Stomach (tissue), 19 donors: ENCODE measurements at places on chromosomes 3 and 15. TPM values are rescaled to one million over a fixed set of nuclear protein-coding genes. Genes with fewer than 3 reads are reported as not detected.

TGM5 gene
- polyA plus RNA-seq = not detected

CAMK2N2 gene
- polyA plus RNA-seq = 0.58 TPM

DNA sequence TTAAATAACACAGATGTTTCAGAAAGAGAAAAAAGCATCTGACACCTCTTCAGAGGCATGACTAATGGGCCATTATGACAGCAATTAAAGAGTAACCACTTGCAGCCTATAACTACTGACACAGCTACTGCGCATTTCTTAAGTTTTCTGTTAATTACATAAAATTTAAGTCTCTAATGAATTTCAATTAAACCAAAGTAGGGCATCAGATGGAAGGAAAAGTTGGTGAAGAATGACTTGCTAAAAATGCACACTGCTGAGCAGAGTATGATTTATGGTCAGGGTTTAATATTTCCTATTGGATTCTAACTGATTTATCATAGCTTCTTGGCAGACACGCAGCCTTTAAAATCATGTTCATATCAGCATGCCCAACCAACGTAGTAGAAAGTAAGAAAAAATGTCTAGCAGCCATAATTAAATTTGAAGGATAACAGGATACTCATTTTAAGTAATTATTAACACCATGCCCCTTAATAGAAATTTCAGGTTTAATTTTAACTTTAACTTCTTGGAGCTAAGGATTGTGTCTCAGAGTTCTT lies 140.0 kb downstream of the CBLB start:
- H3K4me3 ChIP-seq = no peak overlapping the region
- no peaks in the 10 kb centered on the region for H3K27me3 ChIP-seq
- H3K4me1 ChIP-seq = no peaks in the 10 kb centered on the region

GRCh38 chr15:73952913-73953750 lies 26.9 kb downstream of the LOXL1 start:
- peaks cover 21% of the 10 kb centered on the region for H3K36me3 ChIP-seq
- no peak for DNase-seq
- peaks cover 51% of the 10 kb centered on the region for H3K4me1 ChIP-seq
- no peak overlapping the region for H3K4me3 ChIP-seq
- no peaks in the 10 kb centered on the region for H3K27me3 ChIP-seq

P2RY12 gene
- 0.50 TPM for polyA plus RNA-seq

DNA sequence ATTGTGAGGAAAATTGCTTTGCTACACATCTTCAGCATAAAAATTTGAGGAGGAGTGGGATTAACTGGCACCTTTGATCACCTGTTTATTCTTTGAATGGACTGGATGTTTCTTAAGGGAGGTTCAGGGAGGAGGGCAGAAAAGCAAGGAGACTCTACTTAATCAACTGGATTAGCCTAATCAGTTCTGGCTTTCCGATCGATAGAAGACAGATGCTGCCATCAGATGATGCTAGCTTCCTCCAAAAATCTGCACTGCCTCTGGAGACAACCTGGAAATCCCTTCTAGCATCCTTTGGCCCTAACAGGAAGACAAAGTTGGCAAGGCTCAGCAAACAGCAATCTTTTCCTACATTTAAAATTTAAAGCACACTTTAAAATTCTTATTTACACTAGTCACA lies 197.8 kb downstream of the EBLN2 start:
- H3K4me3 ChIP-seq = no peak overlapping the region
- H3K4me1 ChIP-seq = peaks cover 6% of the 10 kb centered on the region
- no peaks in the 10 kb centered on the region for H3K27me3 ChIP-seq
- no peak overlapping the region for H3K27ac ChIP-seq

- no peak for DNase-seq
- no peaks in the 10 kb centered on the region for H3K36me3 ChIP-seq
- no peak overlapping the region for H3K27ac ChIP-seq
- no peaks in the 10 kb centered on the region for H3K27me3 ChIP-seq
Measured at GRCh38 chr15:35874260-35874905, 328.4 kb upstream of the DPH6 start.

SNTN gene
- not detected for polyA plus RNA-seq

GRCh38 chr3:74613060-74613459 lies 1.4 kb downstream of the CNTN3 start:
- H3K4me1 ChIP-seq = peaks cover 4% of the 10 kb centered on the region
- H3K27me3 ChIP-seq = peaks cover 13% of the 10 kb centered on the region
- no peak overlapping the region for H3K27ac ChIP-seq
- no peak for DNase-seq
- H3K4me3 ChIP-seq = peak overlapping the region; percentile 55

DNA sequence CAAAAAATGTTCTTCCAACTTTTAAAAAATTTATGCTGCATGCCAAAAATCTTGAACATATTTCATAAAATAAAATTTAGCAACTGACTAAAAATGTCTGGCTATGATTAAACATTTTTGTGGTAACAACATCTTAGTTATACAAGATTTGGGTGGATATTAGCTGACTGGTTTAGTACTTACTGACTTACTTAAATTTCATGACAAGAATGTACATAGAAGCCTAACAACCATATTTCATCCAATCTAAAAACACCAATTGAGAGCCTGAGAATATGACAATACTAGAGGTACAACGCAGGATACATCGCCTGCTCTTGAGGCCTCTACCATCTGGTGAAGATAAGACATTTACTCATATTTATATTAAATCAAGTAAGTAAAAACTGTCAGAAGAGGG lies 34.6 kb downstream of the GNB4 start:
- H3K4me1 ChIP-seq = no peaks in the 10 kb centered on the region
- H3K27me3 ChIP-seq = no peaks in the 10 kb centered on the region
- DNase-seq = no peak
- peaks cover 27% of the 10 kb centered on the region for H3K36me3 ChIP-seq
- H3K27ac ChIP-seq = no peak overlapping the region

DNA sequence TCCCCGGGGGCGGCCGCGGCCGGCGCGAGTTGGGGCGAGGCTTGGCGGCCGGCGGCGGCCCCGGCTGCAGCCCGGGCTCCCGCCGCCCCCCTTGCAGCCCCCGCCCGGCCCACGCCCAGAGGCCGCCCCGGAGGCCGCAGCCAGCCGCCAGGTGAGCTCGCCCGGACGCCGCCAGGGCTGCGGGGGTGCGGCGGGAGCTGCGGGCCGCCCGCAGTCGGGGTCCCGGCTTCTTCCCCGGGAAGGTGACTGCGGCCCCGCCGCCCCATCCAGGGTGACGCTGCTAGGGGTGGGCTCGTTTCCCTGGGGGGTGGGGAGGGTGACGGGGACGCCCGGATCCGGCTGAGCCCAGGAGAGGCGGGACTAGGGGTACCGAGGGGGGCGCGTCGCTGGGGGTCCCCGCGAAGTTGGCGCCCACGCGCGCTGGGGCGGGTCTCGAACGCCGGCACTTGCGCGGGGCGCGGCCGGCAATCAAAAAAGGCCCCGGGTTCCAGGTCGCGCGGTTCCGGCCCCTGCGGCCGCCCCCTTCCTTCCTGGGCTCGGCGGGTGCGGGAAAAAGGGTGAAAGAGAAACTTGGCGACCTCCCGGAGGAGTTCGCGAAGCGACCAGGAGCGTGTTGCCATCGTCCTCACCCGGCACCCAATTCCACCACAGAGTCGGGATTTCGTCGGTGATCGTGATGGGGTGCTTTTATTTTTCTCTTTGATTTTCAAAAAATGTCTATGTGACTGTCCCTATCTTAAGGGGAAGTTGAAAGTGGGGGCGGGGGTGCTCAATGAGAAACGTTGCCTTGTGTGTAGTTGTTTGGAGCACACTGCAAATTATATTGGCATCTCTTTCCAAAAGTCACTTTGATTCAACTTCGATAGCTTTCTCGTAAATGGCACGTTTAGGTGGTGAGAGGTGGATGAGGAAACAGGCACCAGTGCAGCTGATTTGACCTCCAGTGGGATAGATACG lies 619 bp downstream of the ATXN7 start:
- peaks cover 5% of the 10 kb centered on the region for H3K36me3 ChIP-seq
- H3K4me1 ChIP-seq = peaks cover 7% of the 10 kb centered on the region
- peak; percentile 77 for DNase-seq
- H3K27ac ChIP-seq = peak overlapping the region; percentile 99

B3GALNT1 gene
- 4.8 TPM for polyA plus RNA-seq

- peak overlapping the region; percentile 99 for H3K27ac ChIP-seq
- H3K4me3 ChIP-seq = peak overlapping the region; percentile 2
- DNase-seq = no peak
- peaks cover 66% of the 10 kb centered on the region for H3K4me1 ChIP-seq
- H3K27me3 ChIP-seq = no peaks in the 10 kb centered on the region
Measured at GRCh38 chr15:73629798-73630429, 3.3 kb downstream of the NPTN start.

ZNF717 gene
- 6.9 TPM for polyA plus RNA-seq

DNA sequence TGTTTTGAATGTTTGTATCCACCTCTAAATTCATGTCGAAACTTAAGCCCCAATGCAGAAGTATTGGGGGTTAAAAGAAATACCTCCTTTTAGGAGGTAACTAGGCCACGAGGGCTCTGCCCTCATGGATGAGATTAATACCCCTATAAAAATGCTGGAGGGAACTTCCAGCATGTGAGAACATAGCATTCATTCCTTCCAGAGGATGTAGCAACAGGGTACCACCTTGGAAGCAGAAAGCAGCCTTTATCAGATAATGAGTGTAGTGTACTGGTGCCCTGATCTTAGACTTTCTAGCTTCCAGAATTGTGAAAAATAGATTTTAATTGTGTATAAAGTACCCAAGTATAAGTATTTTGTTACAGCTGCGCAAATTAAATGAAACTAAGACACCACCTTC lies 353.4 kb upstream of the MANF start:
- no peaks in the 10 kb centered on the region for H3K36me3 ChIP-seq
- H3K4me1 ChIP-seq = no peaks in the 10 kb centered on the region
- no peaks in the 10 kb centered on the region for H3K27me3 ChIP-seq
- H3K27ac ChIP-seq = no peak overlapping the region
- DNase-seq = no peak

DNA sequence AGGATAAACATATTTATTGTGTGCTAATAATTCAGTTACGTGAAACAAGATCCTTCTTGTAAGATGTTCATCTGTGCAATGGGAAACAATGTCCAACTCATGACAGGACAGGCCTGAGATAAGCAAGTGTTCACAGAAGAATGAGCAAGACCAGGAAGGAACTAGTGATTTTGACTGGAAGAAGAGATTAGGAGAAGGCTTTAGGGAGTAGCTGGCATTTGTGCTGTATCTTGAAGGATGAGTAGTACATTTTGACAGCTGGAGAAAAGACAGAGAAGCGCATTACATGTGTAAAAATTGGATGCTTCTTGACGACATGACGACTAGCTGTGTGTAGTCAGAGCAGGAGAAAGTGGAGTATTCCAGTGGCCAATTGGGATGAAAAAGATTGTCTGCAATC lies 48.4 kb downstream of the GBE1 start:
- no peaks in the 10 kb centered on the region for H3K36me3 ChIP-seq
- no peaks in the 10 kb centered on the region for H3K4me1 ChIP-seq
- no peak for DNase-seq
- no peaks in the 10 kb centered on the region for H3K27me3 ChIP-seq
- no peak overlapping the region for H3K27ac ChIP-seq

DNA sequence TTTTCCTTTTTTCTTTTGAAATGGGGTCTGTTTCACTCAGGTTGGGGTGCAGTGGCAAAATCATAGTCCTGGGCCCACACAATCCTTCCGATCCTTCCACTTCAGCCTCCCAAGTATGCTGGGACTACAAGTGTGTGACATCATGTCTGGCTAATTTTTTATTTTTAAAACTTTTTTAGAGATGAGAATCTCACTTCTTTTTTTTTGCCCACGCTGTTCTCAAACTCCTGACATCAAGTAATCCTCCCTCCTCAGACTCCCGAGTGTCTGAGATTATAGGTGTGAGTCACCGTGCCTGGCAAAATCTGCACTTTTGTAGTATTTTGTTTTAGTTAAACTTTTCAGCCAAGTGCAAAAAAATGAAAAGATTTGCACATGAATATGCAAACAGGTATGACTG lies 171.0 kb downstream of the FNDC3B start:
- no peaks in the 10 kb centered on the region for H3K36me3 ChIP-seq
- H3K27me3 ChIP-seq = no peaks in the 10 kb centered on the region
- DNase-seq = no peak

- peaks cover 20% of the 10 kb centered on the region for H3K4me1 ChIP-seq
- peak overlapping the region; percentile 39 for H3K4me3 ChIP-seq
- no peaks in the 10 kb centered on the region for H3K27me3 ChIP-seq
Measured at GRCh38 chr15:99100245-99101173, 4.4 kb upstream of the SYNM start.

DNA sequence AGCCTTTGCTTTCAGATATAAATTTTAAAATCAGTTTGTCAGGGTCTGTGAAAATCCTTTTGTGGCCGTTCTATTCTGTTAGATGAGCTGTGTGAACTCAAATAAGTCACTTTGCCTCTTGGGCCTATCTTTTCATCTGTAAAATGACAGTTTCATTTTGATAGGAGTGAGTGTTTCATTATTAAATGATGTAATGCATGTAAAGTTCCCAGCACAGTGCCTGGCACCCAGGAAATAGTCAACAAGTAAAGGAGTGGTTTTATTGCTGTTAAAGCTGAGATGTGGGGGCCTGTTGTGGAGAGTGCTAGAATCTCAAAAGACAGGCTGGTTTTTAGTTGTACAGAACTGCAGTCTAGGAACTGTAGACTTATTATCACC lies 394.5 kb upstream of the CFAP20DC start:
- no peak overlapping the region for H3K27ac ChIP-seq
- no peaks in the 10 kb centered on the region for H3K36me3 ChIP-seq
- no peak for DNase-seq
- H3K27me3 ChIP-seq = no peaks in the 10 kb centered on the region
- no peaks in the 10 kb centered on the region for H3K4me1 ChIP-seq
- H3K4me3 ChIP-seq = no peak overlapping the region

GRCh38 chr3:10006048-10006761 lies 19.6 kb upstream of the EMC3 start:
- DNase-seq = no peak
- H3K4me1 ChIP-seq = peaks cover 22% of the 10 kb centered on the region
- H3K4me3 ChIP-seq = no peak overlapping the region
- no peak overlapping the region for H3K27ac ChIP-seq
- H3K27me3 ChIP-seq = no peaks in the 10 kb centered on the region
- no peaks in the 10 kb centered on the region for H3K36me3 ChIP-seq

NMD3 gene
- 48.6 TPM for polyA plus RNA-seq

CASR gene
- 0.50 TPM for polyA plus RNA-seq

ZMAT3 gene
- 3.4 TPM for polyA plus RNA-seq

RFX7 gene
- polyA plus RNA-seq = 1.4 TPM

GRCh38 chr15:38148471-38148870 lies 104.2 kb upstream of the SPRED1 start:
- H3K27ac ChIP-seq = no peak overlapping the region
- H3K4me3 ChIP-seq = no peak overlapping the region
- H3K4me1 ChIP-seq = no peaks in the 10 kb centered on the region

- H3K27me3 ChIP-seq = no peaks in the 10 kb centered on the region
- peak; percentile 22 for DNase-seq
- H3K4me3 ChIP-seq = no peak overlapping the region
- H3K4me1 ChIP-seq = no peaks in the 10 kb centered on the region
- H3K27ac ChIP-seq = no peak overlapping the region
- H3K36me3 ChIP-seq = no peaks in the 10 kb centered on the region
Measured at GRCh38 chr3:189458528-189458927, 172.7 kb upstream of the TP63 start.

GRCh38 chr3:97860364-97860763 lies 38.6 kb downstream of the CRYBG3 start:
- no peak for DNase-seq
- peaks cover 11% of the 10 kb centered on the region for H3K4me1 ChIP-seq
- no peaks in the 10 kb centered on the region for H3K36me3 ChIP-seq
- no peak overlapping the region for H3K4me3 ChIP-seq
